ENCODE measurements at places on chromosomes 12 and 14.
A peak's percentile ranks its signal among the peaks of the same experiment; 100 is the strongest.

GRCh38 chr14:24632761-24633160, 1.2 kb downstream of the GZMB start:
- DNase-seq, result no peak

- peak; percentile 17 for DNase-seq
Measured at GRCh38 chr12:122412851-122413433, 9.5 kb downstream of the CLIP1 start.

DNA sequence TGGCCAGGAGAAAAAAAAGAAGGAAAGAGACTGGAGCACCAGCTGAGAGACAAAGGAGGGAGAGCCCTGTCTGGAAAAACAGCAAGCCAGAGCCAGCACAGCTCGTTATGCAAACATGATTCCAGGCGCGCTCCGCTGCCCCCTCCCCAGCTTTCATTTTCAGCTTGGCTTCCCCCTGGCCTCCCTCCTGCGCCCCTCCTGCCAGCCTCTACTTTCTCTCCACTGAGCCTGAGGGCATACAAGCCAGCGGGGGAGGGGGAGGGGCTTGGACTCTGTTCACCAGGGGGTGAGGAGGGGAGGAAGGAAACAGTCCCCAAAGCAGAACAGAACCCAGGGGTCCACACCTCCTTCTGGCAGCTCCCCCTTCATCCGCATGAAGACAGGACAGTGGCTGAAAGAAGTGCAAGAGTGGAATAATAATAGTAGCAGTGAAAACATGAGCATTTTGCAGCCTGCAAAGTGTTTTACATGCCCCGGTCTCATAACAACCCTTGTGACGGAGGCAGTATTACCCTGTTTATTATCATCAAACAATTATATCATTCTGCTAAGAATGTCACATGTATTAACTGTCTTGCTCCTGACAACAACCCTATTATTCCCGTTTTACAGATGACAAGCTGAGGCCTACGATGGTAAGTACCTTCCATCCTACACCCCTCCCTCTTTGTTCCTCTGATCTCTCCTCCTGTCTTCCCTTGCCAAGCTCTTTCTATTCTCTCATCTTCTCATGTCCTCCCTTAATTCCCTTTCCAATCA, 24.2 kb downstream of the SMUG1 start:
- DNase-seq, result no peak

DNA sequence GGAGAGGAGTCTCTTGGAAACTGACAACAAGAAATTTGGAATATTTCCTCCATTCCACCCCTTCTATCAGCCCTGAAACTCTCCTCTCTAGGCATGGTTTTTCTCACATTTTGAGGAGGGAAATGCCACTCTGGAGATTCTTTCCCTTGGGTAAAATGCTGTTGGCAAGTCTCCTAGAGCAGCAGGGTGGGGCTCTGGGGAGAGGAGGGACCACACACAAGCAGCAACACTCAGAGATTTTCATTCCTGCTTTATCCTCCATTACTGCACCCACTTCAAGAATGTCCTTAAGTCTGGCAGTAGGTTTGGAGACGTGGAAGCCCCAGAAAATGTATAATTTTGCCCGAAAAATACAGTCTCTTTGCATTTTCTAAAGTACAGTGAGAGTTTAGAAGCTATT, 130.8 kb upstream of the FLRT2 start:
- no peak for DNase-seq

DNA sequence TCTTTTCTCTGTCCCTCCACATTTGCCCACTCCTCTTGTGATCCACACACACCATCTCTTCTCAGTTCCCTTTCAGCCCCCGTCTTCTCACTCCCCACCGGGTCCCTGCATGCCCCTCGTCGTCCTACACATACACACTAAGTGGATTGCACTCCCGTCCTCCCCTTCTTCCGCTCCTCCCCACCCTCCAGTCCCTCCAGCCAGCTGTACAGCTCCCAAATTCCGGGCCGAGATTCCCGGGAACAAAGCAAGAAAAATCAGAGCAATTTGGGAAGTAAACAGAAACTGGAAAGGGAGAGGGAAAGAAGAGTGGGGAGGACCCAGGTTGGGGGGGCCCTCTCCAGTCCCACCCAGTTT, 282 bp upstream of the IGFBP6 start:
- no peak for DNase-seq

GRCh38 chr14:99510556-99511139, 29.4 kb downstream of the CCNK start:
- DNase-seq, result no peak

- no peak for DNase-seq
Measured at GRCh38 chr14:42633504-42634095, 1026.9 kb downstream of the LRFN5 start.

GRCh38 chr12:94172031-94172430, 23.7 kb downstream of the PLXNC1 start:
- no peak for DNase-seq

DNA sequence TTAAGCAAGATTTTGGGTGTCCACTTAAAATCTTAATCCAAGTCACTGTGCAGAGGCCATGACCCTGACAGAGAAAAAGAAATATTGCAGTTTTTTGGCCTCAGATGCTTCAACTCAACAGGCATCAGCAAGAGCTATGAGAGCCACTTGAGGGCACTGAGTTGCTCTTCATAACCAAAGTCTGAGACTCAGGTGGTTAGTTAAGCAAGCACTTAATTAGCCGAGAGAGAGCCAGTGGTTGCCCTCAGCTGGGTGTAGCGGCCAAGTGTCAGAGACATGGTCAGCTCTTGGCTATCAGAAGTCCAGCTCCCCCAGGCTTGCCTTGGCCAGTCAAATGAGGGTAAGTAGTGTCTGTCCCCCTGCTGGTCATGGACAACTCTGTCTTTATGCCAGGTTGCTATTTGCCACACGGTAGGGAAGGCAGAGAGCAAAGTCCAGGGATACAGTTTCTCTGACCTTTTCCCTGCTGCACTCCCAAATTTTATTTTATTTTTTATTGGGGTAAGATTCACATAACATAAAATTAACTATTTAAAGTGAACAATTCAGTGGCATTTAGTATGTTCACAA, 9.0 kb upstream of the KRT71 start:
- DNase-seq, result no peak

- no peak for DNase-seq
Measured at GRCh38 chr14:94469261-94469660, 6.7 kb downstream of the SERPINA9 start.

- no peak for DNase-seq
Measured at GRCh38 chr12:6120796-6121473, 3.5 kb downstream of the VWF start.

DNA sequence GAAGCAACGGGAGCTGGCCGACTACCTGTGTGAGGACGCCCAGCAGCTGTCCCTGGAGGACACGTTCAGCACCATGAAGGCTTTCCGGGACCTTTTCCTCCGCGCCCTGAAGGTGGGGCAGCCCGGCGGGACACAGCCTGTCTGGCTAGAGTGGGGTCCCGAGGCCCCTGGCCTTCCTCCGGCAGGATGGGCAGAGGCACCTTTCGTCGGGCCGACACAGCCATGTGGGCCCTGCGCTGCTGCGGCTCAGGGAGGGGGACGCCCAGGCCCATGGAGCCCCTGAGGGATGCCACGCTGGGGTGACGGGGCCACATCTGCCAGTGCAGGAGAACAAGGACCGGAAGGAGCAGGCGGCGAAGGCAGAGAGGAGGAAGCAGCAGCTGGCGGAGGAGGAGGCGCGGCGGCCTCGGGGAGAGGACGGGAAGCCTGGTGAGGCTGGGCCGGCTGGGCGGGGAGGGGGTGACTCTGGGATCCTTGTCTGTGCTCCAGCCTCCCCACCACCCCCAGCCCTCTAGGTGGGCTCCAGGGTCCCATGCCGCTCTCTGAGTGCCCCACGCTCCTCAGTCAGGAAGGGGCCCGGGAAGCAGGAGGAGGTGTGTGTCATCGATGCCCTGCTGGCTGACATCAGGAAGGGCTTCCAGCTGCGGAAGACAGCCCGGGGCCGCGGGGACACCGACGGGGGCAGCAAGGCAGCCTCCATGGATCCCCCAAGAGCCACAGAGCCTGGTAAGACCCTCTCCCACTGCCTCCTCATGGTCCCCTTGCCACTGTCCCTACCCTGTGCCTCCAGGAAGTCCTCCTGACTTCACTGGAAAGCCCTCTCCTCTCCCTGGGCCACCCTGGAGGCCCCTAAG, 10.9 kb upstream of the ADSS1 start:
- DNase-seq, result no peak

GRCh38 chr12:56154818-56155217, 2.4 kb downstream of the MYL6B start:
- DNase-seq, result no peak

DNA sequence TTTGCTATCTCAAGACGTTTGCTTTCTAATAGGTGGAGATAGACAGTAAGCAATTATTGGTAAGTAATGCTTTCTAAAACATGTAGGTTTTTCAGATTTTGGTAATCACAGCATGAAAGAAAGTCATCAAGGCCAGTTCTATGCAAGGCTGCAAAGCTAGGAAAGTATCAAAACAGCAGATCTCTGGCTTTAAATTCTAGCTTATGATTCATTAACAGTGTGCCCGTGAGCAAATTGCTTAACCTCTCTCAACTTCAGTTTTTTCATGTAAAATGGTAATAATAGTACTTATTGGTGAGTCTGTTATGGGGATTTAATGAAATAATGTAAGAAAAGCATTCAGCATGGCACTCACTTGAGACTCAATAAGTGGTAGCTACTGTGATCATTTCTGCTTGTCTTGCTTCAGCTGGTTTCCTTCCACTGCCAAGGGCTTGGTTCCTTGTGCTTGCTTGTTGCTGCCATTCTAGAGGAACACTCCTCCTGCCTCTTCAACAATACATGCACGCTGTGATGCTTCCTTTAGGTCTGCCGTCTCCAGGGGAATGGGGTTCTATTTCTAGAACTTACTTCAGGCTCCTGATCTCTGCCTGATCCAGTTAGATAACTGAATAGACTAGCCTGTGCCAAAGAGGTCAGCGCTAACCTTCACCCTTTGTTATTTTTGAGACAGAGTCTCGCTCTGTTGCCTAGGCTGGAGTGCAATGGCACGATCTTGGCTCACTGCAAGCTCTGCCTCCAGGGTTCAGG, 88.4 kb downstream of the CAND1 start:
- no peak for DNase-seq

GRCh38 chr14:93936245-93936644, 9.1 kb downstream of the FAM181A start:
- DNase-seq, result no peak

DNA sequence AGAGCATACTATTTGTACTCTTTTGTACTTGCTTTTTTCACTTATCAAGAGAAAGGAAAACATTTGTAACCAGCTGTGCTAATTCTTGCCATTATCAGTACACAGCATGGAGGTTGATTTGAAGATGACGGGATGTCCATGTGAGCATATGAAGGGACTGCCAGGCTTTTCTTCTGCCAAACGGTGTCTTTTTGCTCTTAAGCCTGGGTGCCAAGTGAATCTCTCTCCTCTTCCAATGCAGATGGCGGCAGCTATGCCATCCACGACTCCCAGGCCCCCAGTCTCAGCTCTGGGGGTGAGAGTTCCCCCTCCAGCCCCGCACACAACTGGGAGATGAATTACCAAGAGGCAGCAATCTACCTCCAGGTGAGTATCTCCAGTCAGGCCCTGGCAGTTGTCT, 38.9 kb downstream of the TPCN1 start:
- no peak for DNase-seq

- no peak for DNase-seq
Measured at GRCh38 chr12:107670999-107671643, 14.5 kb upstream of the PWP1 start.

- no peak for DNase-seq
Measured at GRCh38 chr12:64160021-64160710, 61.9 kb downstream of the KICS2 start.

- DNase-seq, result no peak
Measured at GRCh38 chr14:102028733-102029132, 58.1 kb downstream of the HSP90AA1 start.

DNA sequence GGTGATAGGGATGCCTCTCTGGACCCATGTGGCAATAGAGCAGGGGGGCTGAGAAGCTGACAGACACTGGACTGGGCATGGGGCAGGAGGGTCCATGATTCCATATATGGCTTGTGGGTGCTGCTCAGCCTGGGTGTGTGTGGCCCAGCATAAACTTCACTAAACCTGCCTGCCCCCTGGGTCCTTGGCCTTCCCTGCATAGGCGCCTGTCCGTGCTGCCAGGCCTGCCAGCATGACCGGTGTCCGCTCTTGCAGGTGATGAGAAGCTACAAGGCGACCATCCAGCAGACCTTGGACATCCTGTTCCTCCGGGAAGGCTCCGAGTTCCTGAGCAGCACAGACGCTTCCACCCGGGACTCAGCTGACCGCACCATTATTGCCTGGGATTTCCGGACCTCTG, 61.6 kb downstream of the BEGAIN start:
- DNase-seq, result no peak

- DNase-seq, result no peak
Measured at GRCh38 chr14:54947230-54947629, 44.6 kb upstream of the GCH1 start.

- no peak for DNase-seq
Measured at GRCh38 chr12:102010265-102010994, 51.4 kb downstream of the WASHC3 start.

DNA sequence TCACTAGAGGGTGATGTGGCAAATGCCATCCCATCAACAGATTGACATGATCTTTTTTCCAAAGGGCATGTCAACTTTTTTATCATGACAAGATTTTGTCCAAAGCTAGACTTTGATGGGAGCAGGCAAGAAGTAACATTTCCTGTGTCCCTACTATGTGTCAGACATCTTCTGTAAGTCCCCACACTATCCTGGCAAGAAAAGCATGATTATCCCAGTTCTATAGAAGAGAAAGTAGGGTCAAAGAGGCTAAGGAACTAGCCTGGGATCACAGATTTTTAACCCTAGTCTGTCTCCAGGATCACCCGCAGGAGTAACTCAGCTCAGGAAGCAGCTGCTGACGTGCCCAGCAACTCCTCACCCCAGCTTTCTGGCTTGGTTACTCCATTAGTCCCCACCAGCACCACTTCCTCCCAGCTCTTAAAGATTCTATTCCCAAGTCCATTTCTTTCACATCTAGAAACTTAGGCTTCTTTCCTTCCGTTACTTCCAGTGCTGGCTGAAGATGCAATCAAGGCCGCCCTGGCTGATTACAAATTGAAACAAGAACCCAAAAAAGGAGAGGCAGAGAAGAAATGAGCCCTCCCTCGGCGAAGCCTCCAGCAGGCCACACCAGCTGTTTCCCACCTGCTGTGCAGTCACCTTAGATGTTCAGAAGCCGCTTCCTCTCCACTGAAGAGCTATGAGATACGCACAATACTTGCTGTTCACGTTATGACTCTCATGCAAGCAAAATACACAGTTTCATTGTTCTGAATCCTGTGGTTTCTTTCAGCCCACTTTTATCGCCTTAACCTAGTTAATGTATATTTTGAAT, 6.2 kb downstream of the ISCU start:
- DNase-seq, result peak; percentile 84

GRCh38 chr14:100399052-100399849, 76.1 kb downstream of the SLC25A47 start:
- DNase-seq, result no peak

- no peak for DNase-seq
Measured at GRCh38 chr12:64522807-64523206, 70.9 kb downstream of the TBK1 start.

GRCh38 chr12:43329375-43329774, 222.6 kb downstream of the ADAMTS20 start:
- DNase-seq, result no peak

DNA sequence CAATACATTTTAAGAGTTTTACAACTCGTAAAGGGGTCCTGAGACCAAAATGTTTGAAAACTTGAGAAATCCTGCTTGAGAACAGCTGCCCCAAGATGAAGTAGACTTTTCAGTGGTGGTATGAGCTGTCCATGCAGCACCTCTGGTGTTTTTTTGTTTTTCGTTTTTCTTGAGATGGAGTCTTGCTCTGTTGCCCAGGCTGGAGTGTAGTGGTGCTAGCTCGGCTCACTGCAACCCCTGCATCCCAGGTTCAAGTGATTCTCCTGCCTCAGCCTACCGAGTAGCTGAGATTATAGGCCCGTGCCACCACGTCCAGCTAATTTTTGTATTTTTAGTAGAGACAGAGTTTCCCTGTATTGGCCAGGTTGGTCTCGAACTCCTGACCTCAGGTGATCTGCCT, 5.5 kb downstream of the PAPOLA start:
- DNase-seq, result no peak

Measured in central memory CD4-positive, alpha-beta T cell (primary cell).